ENCODE measurements at places on chromosomes 7 and 10.

DNA sequence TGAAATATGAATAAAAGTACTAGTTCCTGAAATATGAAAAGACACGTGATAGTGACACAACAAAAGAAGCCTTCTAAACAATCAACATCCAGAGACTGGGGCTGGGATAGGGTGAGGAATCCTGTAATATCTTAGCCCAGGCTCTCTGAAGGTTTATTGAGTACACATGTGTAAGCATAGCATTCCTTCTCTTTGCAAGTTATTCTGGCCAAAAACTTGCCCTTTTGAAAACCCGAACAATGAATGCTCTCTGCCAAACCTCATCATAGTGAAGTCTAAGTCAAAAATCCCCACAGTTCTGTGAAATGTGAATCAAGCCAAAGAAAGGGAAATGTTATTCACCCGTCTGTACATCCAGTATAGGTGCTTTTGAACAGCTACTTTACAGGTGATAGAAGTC is 11.6 kb downstream of the SEMA3D start:
- peak; percentile 87 for DNase-seq

GRCh38 chr10:10596256-10596655 is 421.4 kb upstream of the CELF2 start:
- DNase-seq, result no peak

GRCh38 chr7:128447941-128448564 is 7.6 kb upstream of the HILPDA start:
- no peak for DNase-seq

- no peak for DNase-seq
Measured at GRCh38 chr10:54372179-54372578, 428.9 kb downstream of the PCDH15 start.

GRCh38 chr10:69665474-69666320 is 35.6 kb downstream of the FAM241B start:
- DNase-seq, result no peak

- DNase-seq, result no peak
Measured at GRCh38 chr7:30976381-30976780, 12.6 kb downstream of the GHRHR start.

DNA sequence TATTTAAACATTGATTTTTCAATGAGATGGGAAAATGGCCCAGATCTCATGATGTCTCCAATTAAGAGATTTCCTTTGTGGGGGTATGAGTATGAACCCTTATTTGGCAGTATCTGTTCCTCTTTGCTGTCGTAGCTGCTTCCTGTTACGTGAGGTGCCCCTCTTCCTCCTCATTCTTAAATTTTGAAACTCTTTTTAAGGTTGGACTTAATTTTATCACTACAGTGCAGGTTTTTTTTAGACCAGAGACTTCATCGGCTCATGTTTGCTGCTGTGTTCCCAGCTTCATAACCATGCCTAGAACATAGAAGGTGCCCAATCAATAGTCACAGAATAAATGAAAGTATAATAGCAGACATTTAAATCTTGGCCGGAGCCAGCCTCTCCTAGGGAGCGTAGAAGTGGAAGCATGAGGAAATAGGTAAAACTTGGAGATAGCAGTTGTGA is 2.4 kb downstream of the MIOS start:
- DNase-seq, result no peak

- DNase-seq, result no peak
Measured at GRCh38 chr7:133795068-133795665, 332.0 kb upstream of the LRGUK start.

DNA sequence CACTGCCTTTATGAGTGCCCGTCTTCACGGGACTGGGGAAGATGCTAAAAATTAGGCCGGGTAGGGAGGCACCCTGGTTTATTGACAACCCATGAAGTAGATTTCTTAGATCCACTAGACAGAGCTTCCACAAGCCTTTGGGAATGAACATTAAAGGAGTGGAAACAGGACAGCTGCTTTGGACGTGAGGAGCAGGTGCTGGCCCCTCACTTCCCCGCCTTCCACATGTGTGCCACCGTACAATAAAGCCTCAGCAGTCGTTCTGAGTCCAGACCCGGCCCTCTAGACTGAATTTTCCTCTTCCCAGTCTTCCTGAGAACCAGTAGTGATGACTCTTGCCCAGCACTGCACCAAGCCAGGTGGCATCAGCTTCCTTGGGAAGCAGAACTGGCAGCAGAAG is 282.4 kb downstream of the CELF2 start:
- DNase-seq, result no peak

GRCh38 chr10:105534086-105534485 is 893.0 kb downstream of the SORCS3 start:
- DNase-seq, result peak; percentile 10

- DNase-seq, result peak; percentile 32
Measured at GRCh38 chr7:90944021-90944420, 320.2 kb upstream of the FZD1 start.

DNA sequence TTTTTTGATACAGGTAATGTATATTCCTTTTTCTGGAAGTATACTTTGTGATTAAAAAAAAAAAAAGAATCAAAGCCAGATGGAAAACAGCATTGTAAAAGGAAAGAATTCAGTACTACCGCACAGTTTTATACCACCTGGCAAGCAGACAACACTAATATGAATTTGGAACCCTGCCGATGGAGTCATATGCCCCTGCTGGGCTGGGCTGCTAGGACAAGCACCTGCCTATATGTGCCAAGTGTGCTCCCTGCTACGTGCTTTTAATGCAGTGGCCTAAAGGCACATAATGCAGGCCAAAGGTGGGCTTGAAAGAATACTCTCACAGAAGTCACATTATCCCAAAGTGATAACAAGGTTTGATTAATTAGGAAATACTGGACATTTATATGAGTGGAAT is 29.8 kb upstream of the WAC start:
- DNase-seq, result peak; percentile 6

GRCh38 chr7:69908454-69908853 is 310.2 kb downstream of the AUTS2 start:
- no peak for DNase-seq

GRCh38 chr10:31974434-31975124 is 45.9 kb upstream of the ARHGAP12 start:
- no peak for DNase-seq

- no peak for DNase-seq
Measured at GRCh38 chr10:114256008-114256765, 17.1 kb downstream of the VWA2 start.

DNA sequence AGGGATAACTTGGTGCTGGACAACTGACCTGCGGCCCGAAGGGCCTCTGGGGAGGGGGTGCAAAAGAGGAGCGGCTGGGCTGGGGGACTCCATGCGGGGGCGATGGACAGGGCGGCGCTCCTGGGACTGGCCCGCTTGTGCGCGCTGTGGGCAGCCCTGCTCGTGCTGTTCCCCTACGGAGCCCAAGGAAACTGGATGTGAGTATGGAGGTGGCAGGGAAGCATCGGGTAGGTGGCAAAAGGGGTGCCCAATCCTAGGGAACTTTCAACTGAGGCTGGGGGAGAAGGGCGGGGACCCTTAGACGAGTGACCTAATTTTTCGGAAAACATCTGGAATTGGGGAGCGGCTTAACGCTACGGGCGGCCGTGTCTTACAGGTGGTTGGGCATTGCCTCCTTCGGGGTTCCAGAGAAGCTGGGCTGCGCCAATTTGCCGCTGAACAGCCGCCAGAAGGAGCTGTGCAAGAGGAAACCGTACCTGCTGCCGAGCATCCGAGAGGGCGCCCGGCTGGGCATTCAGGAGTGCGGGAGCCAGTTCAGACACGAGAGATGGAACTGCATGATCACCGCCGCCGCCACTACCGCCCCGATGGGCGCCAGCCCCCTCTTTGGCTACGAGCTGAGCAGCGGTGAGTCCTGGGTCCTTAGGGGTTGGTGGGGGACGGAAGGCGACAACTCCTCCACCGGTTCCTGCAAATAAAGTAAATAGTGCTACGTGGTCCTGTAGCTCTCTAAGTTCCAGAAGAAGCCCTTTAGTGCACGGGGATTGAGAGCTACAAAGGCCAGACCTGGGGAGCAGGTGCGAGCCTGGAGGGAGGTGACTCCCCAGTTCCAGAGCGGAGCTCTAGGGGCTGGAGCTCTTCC is 622 bp downstream of the WNT16 start:
- DNase-seq, result no peak

- DNase-seq, result no peak
Measured at GRCh38 chr7:100731937-100732636, 1.3 kb upstream of the ZAN start.

DNA sequence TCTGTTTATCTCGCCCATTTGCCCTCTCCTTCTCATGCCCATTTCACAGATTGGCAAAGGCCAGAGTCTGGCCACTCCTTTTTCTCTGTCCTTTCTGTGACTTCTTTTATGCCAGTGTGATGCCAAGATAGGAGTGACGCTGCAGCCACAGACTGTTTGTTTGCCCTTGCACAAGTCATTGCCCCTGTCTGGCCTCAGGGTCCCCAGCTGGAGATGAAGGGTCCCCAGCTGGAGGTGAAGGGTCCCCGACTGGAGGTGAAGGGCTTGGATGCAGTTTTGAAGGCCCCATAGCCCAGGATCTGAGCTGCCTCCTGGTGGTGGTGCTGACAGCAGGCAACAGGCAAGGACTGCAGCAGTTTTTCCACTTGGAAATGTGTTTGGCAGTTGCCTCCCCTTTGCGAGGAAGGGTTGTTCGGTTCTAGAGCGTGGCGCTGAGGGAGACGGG is 50.8 kb upstream of the SLC29A3 start:
- DNase-seq, result peak; percentile 67

- no peak for DNase-seq
Measured at GRCh38 chr10:12327074-12327473, 22.3 kb upstream of the CAMK1D start.

- no peak for DNase-seq
Measured at GRCh38 chr7:81816312-81816711, 46.5 kb upstream of the HGF start.

- no peak for DNase-seq
Measured at GRCh38 chr7:12222889-12223579, 11.9 kb downstream of the TMEM106B start.

DNA sequence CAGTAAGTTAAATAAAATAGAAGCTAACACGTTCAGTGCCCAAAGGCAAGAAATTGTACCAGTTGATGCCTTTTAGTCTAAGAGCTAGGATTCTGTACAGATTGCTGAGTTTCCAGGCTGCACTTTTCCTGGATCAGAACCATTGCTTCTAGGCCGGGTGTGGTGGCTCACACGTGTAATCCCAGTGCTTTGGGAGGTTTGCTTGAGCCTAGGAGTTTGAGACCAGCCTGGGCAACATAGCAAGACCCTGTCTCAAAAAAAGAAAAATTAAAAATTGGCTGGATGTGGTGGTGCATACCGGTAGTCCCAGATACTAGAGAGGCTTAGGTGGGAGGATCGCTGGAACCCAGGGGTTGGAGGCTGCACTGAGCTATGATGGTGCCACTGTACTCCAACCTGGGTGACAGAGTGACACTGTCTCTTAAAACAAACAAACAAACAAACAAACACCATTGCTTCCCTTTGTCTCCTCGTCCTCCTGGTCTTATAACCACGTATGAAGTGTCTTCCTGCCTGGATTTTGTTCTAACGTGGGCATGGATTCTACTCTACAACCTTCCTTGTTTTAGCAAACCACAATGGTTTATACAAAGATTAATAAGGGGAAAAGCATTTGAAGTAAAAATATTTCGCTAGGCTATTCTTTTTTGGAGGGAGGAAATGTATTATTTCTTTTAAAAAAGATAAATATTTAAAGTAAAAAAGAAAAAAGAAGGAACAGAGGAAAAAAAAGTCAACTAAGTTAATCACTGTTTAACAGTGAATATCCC is 9.7 kb upstream of the CCNY start:
- DNase-seq, result no peak

GRCh38 chr10:23540401-23541030 is 101.6 kb downstream of the OTUD1 start:
- DNase-seq, result no peak

- DNase-seq, result no peak
Measured at GRCh38 chr7:88046839-88047573, 113.0 kb downstream of the ADAM22 start.

- DNase-seq, result peak; percentile 78
Measured at GRCh38 chr7:130844811-130845580, 111.0 kb upstream of the KLF14 start.

DNA sequence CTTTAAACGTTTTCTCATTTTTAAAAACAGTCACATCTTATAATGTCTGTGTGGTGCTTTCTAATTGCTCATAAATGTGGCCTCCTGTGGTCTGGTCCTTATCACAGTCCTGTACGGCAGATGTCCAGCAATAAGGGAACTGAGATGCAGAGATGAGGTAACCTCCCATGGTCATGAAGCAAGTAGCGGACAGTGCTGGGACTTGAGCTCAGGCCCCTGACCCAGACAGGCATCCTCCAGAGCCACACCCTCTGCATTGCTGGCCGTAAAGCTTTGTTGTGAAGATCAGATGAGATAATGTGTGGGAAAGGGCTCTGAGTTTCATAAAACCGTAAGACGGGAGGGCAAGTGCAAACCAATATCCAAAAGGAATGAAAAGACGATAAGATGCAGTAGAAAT is 48.2 kb downstream of the DYNC2I1 start:
- no peak for DNase-seq

DNA sequence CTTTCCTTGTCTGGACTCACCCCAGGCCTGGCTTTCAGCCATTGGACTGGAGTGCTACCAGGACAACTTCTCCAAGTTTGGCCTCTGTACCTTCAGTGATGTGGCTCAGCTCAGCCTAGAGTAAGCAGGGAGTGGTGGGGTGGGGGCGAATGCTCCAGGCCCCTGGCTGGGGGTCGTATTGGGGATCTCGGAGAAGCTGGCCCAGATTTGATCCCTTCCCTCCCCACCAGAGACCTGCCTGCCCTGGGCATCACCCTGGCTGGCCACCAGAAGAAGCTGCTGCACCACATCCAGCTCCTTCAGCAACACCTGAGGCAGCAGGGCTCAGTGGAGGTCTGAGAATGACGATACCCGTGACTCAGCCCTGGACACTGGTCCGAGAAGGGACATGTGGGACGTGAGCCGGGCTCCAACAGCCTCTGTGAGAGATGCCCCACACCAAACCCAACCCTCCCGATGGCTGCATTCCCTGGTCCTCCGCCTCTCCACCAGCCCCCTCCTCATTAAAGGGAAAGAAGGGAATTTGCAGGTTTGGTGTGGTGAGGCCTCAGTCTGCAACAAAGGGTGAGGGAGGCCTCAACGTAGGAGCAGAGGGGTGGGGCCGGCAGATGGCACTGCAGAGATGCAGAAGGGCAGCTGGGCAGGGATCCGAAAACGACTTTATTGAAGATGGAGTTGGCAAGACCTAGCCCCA is 14.8 kb downstream of the TRPV6 start:
- DNase-seq, result no peak

GRCh38 chr7:139893999-139894398 is 64.9 kb downstream of the TBXAS1 start:
- no peak for DNase-seq

GRCh38 chr10:46239993-46240683 is 46.7 kb upstream of the ANTXRL start:
- no peak for DNase-seq
